Naive thymus-derived CD8-positive, alpha-beta T cell (primary cell): ENCODE measurements at places on chromosomes 16 and 17. TPM values are rescaled to one million over a fixed set of nuclear protein-coding genes. Genes with fewer than 3 reads are reported as not detected.

DNA sequence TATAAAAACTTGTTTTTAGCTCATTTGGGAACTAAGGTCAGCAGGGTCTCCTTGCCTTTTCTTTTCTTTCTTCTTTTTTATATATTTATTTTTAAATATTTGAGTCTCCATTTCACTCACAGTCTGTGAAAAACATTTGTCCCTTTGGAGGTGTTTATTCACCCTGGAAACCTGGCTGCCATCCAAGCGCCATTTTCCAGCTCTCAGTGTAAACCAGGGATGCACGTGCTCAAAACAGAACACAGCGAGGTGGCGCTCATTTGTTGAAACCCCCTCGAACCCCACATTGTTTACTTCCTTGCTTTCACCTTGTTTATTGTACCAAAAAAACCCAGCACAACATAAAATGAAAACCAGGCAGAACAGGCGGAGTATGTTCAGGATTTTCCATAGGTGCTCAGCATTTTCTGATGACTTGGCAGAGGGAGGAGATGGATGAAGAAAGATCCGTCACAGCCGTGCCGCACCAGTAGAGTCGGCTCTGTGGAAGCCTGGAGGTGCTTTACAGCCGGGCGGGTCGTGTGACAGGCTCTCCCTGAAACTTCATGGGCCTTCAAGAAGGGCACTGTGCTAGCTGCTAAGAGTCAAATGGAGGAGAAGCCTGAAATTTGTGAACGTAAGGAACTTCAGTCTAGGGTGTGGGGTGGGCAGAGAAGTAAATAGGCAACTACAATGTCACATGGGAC lies 284.4 kb downstream of the FOXL1 start:
- no peaks in the 10 kb centered on the region for H3K4me1 ChIP-seq
- no peak overlapping the region for H3K27ac ChIP-seq
- DNase-seq: no peak
- no peaks in the 10 kb centered on the region for H3K27me3 ChIP-seq
- H3K4me3 ChIP-seq: no peak overlapping the region

GRCh38 chr16:71242036-71242435 lies 11.5 kb upstream of the HYDIN start:
- no peak overlapping the region for H3K4me3 ChIP-seq
- H3K36me3 ChIP-seq: no peaks in the 10 kb centered on the region
- H3K27me3 ChIP-seq: peaks cover 12% of the 10 kb centered on the region

- peaks cover 90% of the 10 kb centered on the region for H3K4me1 ChIP-seq
- H3K27ac ChIP-seq: peak overlapping the region; percentile 96
- peak; percentile 78 for DNase-seq
- H3K27me3 ChIP-seq: no peaks in the 10 kb centered on the region
Measured at GRCh38 chr16:27230562-27231001, 27.3 kb downstream of the KDM8 start.

DNA sequence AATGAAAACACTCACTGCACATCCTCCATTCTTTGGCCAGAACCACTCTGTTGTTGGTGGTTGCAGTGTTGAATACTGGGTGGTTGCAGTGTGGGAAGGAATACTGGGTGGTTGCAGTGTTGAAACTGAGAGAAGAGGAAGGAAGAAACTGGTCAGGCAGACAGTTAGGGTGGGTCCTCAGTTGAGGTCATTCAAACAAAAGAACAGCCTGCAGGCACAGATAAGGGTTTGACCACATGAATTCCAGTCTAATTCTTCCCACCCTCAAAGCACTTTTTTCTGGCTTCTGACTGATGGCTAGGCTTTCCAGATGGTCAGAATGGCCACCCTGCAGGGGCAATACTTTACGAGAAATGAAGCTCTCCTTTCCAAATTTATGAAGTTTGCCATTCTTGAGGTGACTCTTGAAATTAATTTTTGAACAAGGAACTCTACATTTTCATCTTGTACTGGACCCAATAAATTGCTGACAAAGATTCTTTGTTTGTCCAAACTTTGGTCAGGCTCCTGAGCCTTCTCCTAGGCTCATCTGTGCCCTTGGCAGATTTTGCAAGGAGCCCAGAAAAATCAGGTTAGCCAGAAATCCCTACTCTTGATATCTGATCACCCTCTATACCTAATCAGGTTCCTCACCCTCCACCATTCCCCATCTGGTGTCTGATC lies 596.6 kb upstream of the CDH5 start:
- DNase-seq: no peak
- no peak overlapping the region for H3K27ac ChIP-seq

GRCh38 chr16:73057291-73058210 lies 9.6 kb upstream of the ZFHX3 start:
- DNase-seq: no peak
- H3K4me1 ChIP-seq: peaks cover 10% of the 10 kb centered on the region
- peaks cover 54% of the 10 kb centered on the region for H3K27me3 ChIP-seq
- H3K27ac ChIP-seq: no peak overlapping the region
- peak overlapping the region; percentile 98 for H3K4me3 ChIP-seq
- peaks cover 2% of the 10 kb centered on the region for H3K36me3 ChIP-seq

- no peak for DNase-seq
- no peak overlapping the region for H3K4me3 ChIP-seq
- no peaks in the 10 kb centered on the region for H3K4me1 ChIP-seq
- H3K27me3 ChIP-seq: no peaks in the 10 kb centered on the region
- no peak overlapping the region for H3K27ac ChIP-seq
- no peaks in the 10 kb centered on the region for H3K36me3 ChIP-seq
Measured at GRCh38 chr16:84278968-84279367, 15.7 kb upstream of the WFDC1 start.

DNA sequence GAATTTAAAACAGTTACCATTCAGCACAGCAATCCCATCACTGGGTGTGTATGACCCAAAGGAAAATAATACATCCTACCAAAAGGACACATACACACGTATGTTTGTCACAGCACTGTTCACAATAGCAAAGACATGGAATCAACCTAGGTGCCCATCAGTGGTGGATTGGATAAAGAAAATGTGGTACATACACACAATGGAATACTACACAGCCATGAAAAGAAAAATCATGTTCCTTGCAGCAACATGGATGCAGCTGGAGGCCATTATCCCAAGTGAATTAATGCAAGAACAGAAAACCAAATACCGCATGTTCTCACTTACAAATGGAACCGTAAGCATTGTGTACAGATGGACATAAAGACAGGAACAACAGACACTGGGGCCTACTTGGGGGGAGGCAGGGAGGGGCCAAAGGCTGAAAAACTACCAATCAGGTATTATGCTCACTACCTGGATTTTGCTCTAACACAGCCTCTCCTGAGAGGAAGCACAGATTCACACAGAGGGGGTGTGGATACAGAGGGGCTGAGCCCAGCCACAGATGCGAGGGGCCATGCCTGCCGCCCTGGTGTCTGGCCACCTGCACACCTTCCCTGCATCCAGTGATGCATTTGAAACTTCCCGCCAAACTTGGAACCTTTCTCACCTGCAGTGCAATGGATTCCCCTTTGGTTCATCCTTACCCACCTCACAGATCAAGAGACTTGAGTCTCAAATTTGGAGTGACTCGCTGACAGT lies 55.9 kb downstream of the USP22 start:
- H3K36me3 ChIP-seq: peaks cover 3% of the 10 kb centered on the region
- peaks cover 5% of the 10 kb centered on the region for H3K4me1 ChIP-seq
- peaks cover 5% of the 10 kb centered on the region for H3K27me3 ChIP-seq
- no peak overlapping the region for H3K27ac ChIP-seq
- DNase-seq: no peak
- no peak overlapping the region for H3K4me3 ChIP-seq

DNA sequence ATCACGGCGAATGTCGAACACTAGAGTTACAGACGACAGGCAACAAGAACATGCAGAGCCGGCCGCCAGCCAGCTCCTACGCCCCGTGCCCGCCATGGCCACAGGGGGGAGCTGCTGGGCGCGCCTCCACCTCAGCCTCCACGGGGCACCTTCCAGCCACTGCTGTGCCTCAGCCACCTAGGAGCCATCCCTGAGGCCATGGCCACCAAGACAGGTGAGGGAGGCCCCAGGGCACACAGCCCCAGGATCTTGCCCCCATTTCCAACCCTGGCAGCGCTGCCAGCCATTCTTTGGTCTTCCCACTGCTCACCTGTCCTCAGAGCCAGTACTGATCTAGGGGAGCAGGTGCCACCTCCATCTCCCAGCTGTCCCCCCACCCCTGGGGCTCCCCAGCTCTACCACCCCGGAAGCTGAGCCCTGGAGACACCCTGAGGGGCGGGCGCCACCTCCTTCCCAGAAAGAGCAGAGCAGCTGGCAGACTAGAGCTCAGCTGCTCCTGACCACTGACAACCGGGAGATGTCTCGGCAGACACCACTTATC lies 11.8 kb downstream of the GNPTG start:
- no peaks in the 10 kb centered on the region for H3K27me3 ChIP-seq
- H3K36me3 ChIP-seq: peaks cover 56% of the 10 kb centered on the region
- H3K4me1 ChIP-seq: no peaks in the 10 kb centered on the region
- no peak overlapping the region for H3K27ac ChIP-seq
- peak; percentile 45 for DNase-seq

DNA sequence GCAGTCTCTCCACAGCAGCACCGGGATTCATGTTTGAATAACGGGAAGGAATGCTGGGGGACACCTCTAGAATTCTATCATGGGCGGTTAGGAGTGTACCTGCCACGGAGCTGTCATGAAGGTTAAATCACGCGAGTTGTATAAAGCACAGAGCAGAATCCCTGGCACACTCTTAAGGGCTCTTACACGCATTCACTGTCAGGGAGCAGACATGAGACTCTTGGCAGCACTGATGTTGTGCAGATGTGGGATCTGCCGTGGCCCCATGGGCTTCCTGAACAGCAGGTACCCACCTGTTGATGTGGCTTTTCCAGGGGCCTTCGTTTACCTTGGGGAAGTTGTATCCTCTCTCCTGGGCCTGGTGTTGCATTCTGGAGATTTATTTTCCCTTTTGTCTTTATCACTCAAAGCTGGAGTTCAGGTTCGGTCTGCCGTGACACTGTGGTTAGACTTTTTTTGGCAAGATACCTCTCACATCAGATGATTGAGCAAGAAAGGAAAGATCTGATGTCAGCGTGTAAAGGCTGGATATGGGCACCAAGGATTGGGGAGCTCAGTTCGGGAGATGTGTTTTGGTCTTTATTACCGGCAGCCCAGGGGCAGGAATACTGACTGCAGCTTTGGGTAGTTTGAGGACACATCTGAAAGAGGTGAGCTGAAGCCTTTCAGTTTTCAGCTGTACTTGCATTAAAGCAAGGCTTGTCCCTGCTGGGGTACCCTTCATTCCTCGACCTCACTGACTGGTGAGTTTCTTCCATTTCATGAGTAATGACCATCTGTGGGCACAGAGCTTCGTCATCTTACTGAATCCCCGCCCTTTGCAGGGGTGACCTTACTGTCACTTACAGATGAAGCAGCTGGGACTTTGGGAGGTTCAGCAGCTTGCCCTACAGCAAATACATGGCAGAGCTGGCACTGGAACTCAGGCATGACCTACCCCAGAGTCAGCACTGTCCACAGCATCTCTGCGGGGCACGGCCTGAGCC lies 19.3 kb downstream of the KNOP1 start:
- H3K36me3 ChIP-seq: no peaks in the 10 kb centered on the region
- peak overlapping the region; percentile 52 for H3K4me3 ChIP-seq

DNA sequence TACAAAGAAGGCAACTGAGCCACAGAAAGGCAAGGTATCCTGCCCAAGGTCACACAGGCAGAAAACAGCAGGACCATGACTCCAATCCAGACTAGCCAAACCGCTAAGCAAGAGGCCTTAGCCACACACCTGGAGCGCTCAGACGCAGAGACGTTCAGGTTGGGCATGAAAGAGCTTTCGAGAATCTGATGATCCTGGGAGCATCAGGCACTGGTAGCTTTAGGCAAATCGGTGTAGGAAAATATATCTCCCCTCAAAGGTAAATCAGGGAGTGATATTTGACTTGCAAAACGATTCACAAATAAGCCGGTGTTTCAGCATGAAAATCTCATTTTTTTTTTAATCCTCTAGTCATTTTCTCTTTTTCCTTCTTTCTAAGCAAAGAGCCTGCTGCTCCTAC lies 279.0 kb downstream of the MRTFB start:
- no peak overlapping the region for H3K27ac ChIP-seq
- no peak overlapping the region for H3K4me3 ChIP-seq
- H3K27me3 ChIP-seq: no peaks in the 10 kb centered on the region
- H3K36me3 ChIP-seq: no peaks in the 10 kb centered on the region
- no peak for DNase-seq
- peaks cover 6% of the 10 kb centered on the region for H3K4me1 ChIP-seq

DNA sequence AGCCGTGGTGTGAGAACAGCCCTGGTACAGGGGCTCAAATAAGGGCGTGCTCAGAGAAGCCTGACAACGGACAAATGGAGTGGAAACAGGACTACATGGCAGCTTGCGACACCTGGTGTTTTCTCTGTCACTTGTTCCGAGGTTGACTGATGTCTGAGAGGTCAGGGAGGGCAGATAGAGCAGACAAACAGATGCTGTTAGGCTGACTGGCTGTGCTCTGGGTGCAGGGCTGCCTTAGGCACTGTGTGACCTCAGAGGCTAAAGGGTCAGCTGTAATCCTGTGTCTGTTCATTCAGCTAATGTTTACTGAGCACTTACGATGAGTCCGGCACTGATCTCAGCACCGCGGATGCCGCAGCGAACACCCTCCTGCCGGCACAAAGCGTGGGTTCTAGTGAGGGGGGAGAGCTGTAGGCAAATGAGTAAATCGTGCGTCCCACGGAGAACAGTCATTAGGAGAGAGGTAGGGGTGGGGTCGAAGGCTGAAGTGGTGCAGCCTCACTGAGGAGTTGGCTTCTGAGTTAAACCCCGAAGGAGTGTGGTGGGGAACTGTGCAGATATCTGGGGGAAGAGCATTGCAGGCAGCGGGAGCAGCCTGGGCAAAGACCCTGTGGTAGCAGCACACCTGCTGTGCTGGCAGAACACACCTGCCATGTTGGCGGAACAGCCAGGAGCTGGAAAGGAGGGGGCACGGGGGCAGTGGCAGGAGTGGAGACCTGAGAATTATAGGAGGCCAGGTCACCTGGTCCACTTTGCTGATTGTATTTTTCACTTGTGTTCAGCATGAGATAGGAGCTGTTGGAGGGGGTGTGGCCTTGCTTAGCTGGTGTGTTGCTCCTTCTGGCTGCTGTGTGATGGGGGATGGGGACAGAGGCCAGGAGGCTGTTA lies 35.0 kb downstream of the GPT2 start:
- no peaks in the 10 kb centered on the region for H3K36me3 ChIP-seq
- H3K27me3 ChIP-seq: no peaks in the 10 kb centered on the region
- H3K4me3 ChIP-seq: no peak overlapping the region

DNA sequence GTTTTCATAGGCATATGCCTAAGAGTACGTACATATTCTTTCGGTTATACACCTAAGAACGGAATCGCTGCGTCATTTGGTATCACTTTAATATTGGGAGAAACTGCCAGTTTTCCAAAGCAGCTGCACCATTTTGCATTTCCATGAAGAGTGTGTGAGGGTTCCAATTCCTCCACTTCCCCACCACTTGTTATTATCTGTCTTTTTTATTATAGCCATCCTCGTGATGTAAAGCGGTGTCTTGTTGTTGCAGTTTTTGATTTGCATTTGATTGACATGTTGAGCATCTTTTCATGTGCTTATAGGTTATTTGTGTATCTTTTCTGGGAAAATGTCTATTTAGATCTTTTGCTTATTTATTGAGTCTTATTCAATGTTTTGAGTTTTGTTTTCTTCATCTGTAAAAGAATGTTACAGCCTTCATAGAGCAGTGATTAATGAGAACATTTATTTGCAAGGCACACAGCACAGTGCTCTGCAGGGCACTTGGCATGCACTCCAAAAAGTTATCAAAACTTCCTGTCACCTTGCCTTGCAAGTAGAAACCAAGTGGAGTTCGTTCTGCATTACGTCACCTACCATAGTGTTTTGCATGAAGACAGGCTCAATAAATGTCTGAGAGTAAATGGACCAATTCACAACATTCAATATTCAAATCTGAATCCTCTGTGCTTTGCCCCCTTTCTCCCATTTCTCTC lies 26.6 kb upstream of the ST6GALNAC1 start:
- no peaks in the 10 kb centered on the region for H3K36me3 ChIP-seq
- peak overlapping the region; percentile 95 for H3K27ac ChIP-seq
- H3K4me3 ChIP-seq: peak overlapping the region; percentile 93
- H3K4me1 ChIP-seq: peaks cover 54% of the 10 kb centered on the region
- H3K27me3 ChIP-seq: no peaks in the 10 kb centered on the region

The CD300LB gene
- total RNA-seq: not detected

The BHLHA9 gene
- not detected for total RNA-seq

The PIK3R6 gene
- 0.44 TPM for total RNA-seq

The CANT1 gene
- 34.6 TPM for total RNA-seq
